Suprapubic skin (tissue), 4 donors: ENCODE measurements at places on chromosomes 13 and 19. TPM values are rescaled to one million over a fixed set of nuclear protein-coding genes. Genes with fewer than 3 reads are reported as not detected.

The WDR87 gene
- not detected for total RNA-seq

- no peaks in the 10 kb centered on the region for H3K36me3 ChIP-seq
- H3K27ac ChIP-seq: no peak overlapping the region
- no peak overlapping the region for H3K4me3 ChIP-seq
These were observed 308.0 kb downstream of the OLFM4 start for GRCh38 chr13:53336441-53337160.

- H3K36me3 ChIP-seq: peaks cover 44% of the 10 kb centered on the region
- H3K4me3 ChIP-seq: no peak overlapping the region
- H3K27ac ChIP-seq: no peak overlapping the region
- peaks cover 6% of the 10 kb centered on the region for H3K4me1 ChIP-seq
- H3K27me3 ChIP-seq: peaks cover 2% of the 10 kb centered on the region
These were observed 26.4 kb upstream of the OLFM2 start for GRCh38 chr19:9962623-9963290.

- peaks cover 7% of the 10 kb centered on the region for H3K4me1 ChIP-seq
- no peak overlapping the region for H3K4me3 ChIP-seq
- no peaks in the 10 kb centered on the region for H3K27me3 ChIP-seq
- peaks cover 5% of the 10 kb centered on the region for H3K36me3 ChIP-seq
These were observed 11.1 kb downstream of the MAMSTR start for GRCh38 chr19:48708471-48708870.

DNA sequence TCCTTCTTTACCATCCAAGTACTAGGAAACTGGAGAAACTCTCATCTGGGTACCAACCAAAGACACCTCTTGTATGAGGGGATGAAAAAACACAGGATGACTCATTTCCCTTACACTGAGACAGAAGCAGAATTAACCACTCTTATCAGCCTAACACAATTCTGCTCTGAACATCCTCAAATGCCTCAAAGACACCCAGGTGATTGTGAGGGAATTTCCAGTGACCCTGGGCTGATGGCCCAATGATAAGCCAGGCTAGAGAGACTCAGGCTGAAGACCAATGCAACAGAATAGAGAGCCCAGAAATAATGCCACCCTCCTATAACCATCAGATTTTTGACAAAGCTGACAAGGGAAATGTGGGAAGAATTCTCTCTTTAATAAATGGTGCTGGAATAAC, 7.0 kb downstream of the ZNF737 start:
- DNase-seq: no peak
- no peaks in the 10 kb centered on the region for H3K27me3 ChIP-seq
- peaks cover 42% of the 10 kb centered on the region for H3K36me3 ChIP-seq
- H3K4me1 ChIP-seq: no peaks in the 10 kb centered on the region
- no peak overlapping the region for H3K4me3 ChIP-seq

- H3K27ac ChIP-seq: no peak overlapping the region
- H3K4me3 ChIP-seq: no peak overlapping the region
- no peaks in the 10 kb centered on the region for H3K4me1 ChIP-seq
- H3K27me3 ChIP-seq: no peaks in the 10 kb centered on the region
These were observed 1183.3 kb downstream of the SLITRK1 start for GRCh38 chr13:82698941-82699340.

The ZNF101 gene
- total RNA-seq: 8.2 TPM

GRCh38 chr19:962683-963400, 21.3 kb upstream of the WDR18 start:
- no peak overlapping the region for H3K4me3 ChIP-seq
- H3K36me3 ChIP-seq: peaks cover 23% of the 10 kb centered on the region
- DNase-seq: no peak

DNA sequence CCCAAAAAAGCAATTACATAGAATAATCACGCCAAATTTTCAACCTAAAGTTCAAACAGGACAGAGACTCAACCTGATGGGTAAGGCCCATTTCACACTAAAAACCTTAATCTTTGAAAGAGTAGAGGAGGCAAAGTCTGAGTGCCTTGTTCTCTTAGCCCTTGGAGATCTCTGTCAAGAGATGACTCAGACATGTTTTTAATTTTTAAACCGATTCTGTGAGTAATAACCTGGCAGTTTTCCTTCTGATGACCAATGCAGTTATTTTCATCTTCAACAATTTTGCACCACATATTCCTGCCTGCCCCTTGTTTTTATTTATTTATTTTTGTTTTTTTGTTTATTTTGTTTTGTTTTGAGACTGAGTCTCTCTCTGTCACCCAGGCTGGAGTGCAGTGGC, 11.5 kb upstream of the TNFSF9 start:
- H3K27me3 ChIP-seq: no peaks in the 10 kb centered on the region
- no peak overlapping the region for H3K27ac ChIP-seq
- H3K36me3 ChIP-seq: no peaks in the 10 kb centered on the region
- peaks cover 23% of the 10 kb centered on the region for H3K4me1 ChIP-seq
- no peak for DNase-seq
- no peak overlapping the region for H3K4me3 ChIP-seq

The BEST2 gene
- 62.0 TPM for total RNA-seq

DNA sequence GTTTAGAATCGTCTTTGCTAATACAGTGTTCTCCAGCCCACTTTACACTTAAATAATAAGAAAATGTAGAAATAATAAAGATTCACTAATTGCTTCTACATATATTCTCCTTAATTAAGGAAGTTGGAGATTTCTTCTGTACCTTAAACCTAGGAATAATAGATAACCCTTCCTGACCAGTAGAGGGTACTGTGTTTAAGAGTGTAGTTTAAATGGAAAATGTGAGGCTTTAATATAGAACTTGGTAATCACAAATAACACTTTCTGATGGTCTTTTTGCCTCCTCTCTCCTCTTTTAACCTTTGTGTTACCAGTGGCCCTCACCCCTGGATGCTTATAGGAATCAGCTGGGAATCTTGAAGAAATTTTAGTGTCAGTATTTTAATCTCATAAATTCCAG, 20.7 kb downstream of the POMP start:
- H3K36me3 ChIP-seq: peaks cover 50% of the 10 kb centered on the region
- no peaks in the 10 kb centered on the region for H3K4me1 ChIP-seq
- no peak for DNase-seq
- no peaks in the 10 kb centered on the region for H3K27me3 ChIP-seq
- H3K4me3 ChIP-seq: no peak overlapping the region

DNA sequence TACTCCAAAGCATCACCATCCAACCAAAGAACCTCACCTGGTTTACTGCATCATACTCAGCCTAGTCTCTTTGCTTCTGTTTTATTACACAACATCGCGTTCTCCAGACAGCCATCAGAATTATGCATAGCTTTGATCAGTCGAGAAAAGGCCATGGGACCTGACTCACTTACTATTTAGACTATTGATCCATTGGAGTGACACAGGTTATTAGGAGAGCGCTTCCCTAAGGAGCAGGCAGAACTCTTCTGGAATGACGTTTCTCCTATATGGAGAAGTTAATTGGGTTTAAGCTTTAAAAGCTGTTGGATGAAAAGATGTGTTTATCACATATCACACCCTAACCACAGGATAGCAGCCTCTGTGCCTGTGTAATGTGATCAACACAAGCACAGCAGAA, 649.1 kb upstream of the SLC10A2 start:
- no peaks in the 10 kb centered on the region for H3K36me3 ChIP-seq
- H3K27me3 ChIP-seq: no peaks in the 10 kb centered on the region
- no peak for DNase-seq
- H3K4me1 ChIP-seq: no peaks in the 10 kb centered on the region

The GPR18 gene
- not detected for total RNA-seq
